Stimulated activated naive CD4-positive, alpha-beta T cell treated with Interleukin-2 at 50 U/mL for 16 hours (primary cell): ENCODE measurements at places on chromosomes 1 and 21.

DNA sequence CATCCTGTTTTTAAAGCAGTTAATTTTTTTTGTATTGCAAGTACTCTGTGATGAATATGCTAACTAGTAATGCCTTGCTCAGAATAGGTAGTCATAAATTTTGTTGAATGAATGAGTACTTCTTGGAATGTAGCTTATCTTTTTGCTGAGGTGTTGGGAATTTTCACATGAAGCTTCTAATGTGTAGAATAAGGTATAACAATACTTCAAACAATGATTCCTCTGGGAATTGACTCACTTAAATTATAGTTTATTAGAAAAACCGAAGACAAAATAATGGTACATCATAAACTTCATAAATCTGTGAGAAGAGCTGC lies 13.9 kb downstream of the CDC14A start:
- DNase-seq, result no peak

DNA sequence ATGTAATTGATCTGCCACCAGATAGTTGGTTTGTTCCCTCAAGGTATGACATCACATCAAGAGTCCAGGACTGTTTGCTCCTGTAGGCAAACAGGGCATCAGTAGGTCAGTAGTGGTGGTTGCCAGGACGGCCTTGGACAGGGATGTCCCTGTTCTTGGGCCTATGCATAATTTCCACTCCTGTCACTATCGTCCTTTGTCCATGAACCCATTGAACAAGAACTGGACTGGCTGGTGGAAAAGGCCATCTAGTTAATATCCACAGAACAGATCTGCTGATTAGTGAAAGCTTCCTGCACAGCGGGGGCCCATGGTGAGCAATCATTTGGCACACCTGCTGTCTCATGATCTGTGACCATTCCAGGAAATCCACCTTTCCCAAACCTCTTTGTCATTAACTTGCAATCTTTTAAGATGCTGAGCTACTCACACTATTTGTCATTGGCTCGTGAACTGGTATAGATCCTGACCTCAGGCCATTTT lies 12.4 kb upstream of the BSDC1 start:
- DNase-seq, result no peak

DNA sequence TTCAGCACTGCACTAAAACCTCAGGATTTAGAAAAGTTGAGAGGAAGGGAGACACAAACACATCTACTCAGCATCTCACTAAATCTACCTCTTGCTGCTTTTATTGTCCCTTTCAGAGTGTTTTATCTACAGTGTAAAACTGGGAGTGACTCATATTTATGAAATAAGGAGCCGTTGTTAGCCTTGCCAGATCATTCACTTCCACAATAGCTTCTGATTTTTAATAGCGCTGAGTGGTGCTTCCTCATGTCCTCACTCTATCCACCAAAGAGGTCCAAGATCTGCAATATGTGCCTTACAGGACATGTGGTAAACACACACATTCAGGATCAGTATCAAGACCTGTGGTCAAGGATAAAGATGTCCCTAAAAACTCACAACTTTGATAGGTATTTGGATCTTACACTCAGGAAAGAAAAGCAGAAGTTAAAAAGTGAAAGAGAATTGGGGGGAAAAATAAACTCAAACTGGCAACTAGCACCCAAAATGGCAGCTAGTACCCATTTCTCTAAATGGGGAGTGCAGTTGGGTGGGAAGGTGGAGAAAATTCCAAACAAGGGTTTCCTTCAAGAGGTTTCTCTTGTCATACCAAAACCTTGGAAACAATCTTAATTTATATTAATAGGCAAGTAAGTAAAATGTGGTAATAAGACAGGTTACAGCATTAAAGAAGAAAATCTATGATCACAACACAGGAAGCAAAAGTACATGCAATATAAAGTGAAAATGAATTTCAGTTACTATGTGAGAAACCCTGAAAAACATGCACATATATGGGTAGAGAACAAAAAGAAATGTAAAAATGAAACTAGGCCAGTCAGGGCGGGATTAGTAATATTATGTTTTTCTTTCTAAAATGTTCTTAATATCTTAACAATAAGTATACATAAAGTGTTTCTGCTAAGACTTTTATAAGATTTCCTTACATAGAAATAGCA lies 15.9 kb downstream of the DUSP10 start:
- DNase-seq, result no peak

DNA sequence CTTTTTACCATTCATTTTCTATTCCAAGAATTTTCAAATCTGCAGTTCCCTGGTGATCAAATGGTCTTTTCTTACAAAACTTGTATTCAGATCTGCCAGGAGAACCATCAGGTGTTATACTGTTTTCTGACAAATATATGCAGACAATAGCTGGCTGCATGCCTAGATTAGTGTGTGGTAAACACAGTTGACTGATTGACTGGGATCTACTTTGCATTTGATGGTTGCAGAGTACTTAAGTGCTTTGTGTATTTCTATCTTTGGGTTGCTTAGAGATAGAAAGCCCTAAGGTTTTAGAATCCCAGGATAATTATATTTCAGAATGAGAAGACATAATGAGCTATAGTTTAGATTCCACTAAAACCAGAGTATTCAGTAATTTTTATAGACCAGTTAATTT lies 102.0 kb upstream of the CHODL start:
- DNase-seq, result no peak
